ENCODE measurements at places on chromosomes 3 and 15. TPM values are rescaled to one million over a fixed set of nuclear protein-coding genes. Genes with fewer than 3 reads are reported as not detected.

PLCH1 gene
- total RNA-seq, result not detected

BFSP2 gene
- not detected for total RNA-seq

PTPN23 gene
- total RNA-seq, result 43.5 TPM

CDCP1 gene
- 0.48 TPM for total RNA-seq

DNA sequence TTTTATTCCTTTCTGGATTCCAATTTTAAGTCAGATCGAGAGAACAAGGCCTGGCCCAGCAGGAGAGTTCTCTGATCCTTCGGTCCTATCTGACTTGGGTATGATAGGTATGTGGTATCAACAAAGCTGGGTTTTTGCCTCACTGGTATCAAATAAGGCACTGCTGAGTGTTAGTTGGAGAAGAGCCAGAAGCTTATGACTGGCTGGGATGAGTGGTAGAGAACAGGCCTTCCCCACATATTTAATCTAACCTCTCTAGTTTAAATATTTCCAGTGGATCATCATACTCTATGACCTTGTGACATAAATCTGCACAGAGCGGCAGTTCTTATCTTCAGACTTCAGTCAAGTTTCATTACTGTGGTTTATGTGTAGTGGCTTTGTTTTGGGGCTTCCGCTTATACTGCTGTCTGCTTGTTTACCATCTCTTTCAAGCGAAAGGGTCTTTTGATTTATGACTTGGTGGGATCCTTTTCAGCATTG, 164.5 kb downstream of the PTPRG start:
- no peaks in the 10 kb centered on the region for H3K36me3 ChIP-seq
- no peak for DNase-seq
- no peak overlapping the region for H3K4me3 ChIP-seq
- H3K4me1 ChIP-seq, result peaks cover 18% of the 10 kb centered on the region

DNA sequence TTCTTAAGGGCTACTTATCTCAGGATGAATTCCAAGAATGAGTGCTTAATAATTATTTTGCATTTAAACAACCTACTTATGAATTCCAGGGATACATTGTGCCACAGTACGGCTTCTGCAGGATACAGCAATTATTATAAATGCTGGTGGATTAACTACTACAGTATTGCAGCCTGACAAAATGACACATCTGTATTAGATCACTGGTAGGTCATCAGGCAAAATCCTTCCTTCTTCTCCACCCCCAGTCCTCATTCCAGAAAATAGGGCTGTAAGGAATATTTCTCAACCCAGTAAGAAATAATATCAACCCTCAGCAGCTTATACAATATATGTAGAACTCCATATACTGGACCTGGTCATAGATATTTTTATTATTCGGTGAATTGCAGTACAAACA, 79.3 kb upstream of the RORA start:
- H3K27ac ChIP-seq, result no peak overlapping the region
- H3K4me1 ChIP-seq, result no peaks in the 10 kb centered on the region
- no peak for DNase-seq
- H3K27me3 ChIP-seq, result peaks cover 16% of the 10 kb centered on the region

GRCh38 chr3:69203631-69204314, 81.4 kb upstream of the LMOD3 start:
- peaks cover 13% of the 10 kb centered on the region for H3K4me1 ChIP-seq
- no peak for DNase-seq
- H3K4me3 ChIP-seq, result no peak overlapping the region
- H3K27me3 ChIP-seq, result no peaks in the 10 kb centered on the region
- H3K36me3 ChIP-seq, result no peaks in the 10 kb centered on the region

GRCh38 chr3:76859596-76859995, 180.3 kb upstream of the ROBO2 start:
- no peak for DNase-seq
- H3K27ac ChIP-seq, result no peak overlapping the region
- no peaks in the 10 kb centered on the region for H3K36me3 ChIP-seq
- no peaks in the 10 kb centered on the region for H3K4me1 ChIP-seq
